ENCODE measurements at places on chromosomes 5 and 9.
A peak's percentile ranks its signal among the peaks of the same experiment; 100 is the strongest.

- peak; percentile 37 for DNase-seq
Measured at GRCh38 chr9:137454145-137454596, 5.0 kb downstream of the NSMF start.

- peak; percentile 78 for DNase-seq
Measured at GRCh38 chr9:88531920-88532698, 2.9 kb upstream of the NXNL2 start.

DNA sequence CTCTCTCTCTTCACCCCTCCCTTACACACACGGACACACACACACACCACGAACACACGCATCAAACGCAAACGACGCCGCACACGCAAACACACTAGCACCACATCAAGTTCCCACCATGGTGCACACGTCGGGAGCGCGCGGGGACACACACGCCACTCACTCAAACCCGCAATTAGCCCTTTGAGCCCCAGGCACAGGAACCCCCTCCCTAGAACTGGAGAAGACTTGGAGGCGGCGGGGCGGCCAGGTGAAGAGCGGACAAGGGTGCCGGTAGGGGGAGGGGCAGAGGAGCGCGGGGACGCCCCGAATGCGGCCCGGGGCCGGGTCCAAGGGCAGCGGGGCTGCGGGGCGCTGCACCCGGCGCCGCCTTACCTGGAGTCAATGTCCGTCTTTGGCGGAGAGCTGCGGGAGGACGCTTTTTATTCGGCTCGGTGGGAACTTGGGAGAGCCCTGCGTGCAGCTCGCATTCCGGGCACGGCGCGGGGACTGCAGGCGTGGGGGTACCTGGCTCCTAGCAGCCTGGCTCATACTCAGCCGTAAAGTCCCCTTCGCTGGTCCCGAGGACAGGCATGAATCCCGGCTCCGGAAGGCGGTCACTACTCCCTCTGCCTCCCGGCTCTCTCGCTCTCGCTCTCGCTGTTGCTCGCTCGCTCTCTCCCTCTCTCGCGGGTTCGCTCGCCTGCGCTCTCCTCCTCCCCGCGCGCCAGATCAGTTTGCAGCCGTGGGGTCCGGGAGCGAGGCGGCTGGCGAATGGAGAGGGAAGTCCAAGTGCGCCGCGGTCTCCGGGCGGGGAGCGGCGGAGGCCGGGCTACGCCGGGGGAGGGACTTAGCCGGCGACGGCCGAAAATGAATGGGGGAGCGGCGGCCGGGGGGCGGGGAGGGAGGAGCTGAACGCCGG lies at the start of gene BRINP1:
Gene BRINP1 (minus strand): TSS at position 755 of the 901 bp plus-strand sequence. CDS start 56,080 bp downstream, outside the sequence.
- DNase-seq: peak; percentile 30

GRCh38 chr5:68531970-68532369 lies 316.4 kb downstream of the PIK3R1 start:
- no peak for DNase-seq

GRCh38 chr9:34712140-34712539 lies 2.2 kb upstream of the CCL21 start:
- no peak for DNase-seq

DNA sequence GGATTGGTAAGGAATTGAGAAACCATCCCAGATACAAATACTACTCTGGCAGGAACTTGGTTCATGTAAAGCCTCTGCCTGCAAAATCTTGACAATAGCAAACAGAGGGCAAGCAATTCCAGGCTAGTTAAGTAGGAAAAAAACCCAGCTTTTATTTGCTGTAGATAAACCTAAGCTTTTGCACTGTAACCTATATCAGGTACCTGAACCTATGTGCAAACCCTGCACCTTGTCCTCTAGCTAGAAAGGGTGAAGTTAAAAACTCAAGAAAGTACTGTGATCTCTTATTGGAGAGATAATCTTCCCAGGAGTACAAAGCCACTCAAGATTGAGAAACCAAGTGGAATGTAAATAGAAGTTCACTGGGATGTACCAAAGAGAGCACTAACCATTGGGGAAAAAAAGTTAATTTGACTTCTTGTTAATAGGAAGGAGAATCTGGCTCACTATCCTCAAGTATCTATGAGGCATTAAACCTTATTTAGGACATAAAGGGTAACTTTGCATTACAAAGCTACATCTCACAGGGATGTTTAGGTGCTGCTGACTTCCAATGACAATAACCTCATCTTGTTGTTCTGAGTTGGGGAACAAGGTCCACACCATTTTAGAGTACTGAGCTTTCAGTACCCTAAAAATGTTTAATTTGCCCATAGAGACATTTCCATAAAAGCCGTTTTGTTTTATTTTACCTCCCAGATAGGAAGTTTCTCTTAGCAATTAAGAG lies 73.8 kb upstream of the PCA3 start:
- peak; percentile 14 for DNase-seq

- peak; percentile 82 for DNase-seq
Measured at GRCh38 chr5:172768573-172769341, 2.2 kb downstream of the DUSP1 start.

Measured in choroid plexus epithelial cell (primary cell).